ENCODE measurements at places on chromosomes 13 and 19.

GRCh38 chr19:39507715-39508364 is 7.1 kb upstream of the SELENOV start:
- DNase-seq: no peak

DNA sequence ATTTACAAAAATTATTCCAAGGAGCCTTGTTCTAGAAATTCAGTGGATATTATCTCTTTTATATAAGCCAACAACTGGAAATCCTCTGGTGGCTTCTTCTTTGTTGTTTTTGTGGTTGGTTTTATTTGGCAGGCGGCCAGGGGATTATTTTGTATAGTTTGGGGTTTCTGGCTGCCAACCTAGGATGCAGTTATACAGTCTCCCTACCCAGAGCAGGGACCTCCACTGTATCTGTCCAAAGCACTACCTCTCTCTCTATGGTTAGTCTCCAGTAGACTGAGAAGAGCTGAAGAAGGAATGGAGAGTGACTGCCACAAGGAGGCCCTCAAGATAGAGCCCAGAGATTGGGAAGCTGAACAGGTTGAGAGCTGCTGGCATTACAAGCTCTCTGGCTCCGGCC is 80.2 kb downstream of the ZAR1L start:
- DNase-seq: no peak

DNA sequence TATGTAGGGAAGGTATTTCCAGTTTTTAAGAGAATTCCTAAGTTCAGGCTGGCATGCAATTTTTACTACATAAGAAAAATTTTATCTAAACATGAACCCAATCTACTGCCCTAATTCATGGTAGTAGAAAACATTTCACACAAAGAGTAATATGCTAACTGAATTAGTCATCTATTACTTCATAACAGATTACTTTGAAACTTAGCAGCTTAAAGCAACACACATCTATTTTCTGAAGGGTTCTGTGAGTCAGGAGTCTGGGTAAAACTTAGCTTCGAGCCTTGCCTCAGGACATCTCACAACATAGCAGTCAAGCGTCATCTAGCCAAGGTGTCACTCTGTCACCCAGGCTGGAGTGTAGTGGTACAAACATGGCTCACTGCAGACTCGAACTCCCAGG is 537.5 kb downstream of the DCT start:
- no peak for DNase-seq

- no peak for DNase-seq
Observed at GRCh38 chr13:101626925-101627555, 174.6 kb downstream of the ITGBL1 start.

DNA sequence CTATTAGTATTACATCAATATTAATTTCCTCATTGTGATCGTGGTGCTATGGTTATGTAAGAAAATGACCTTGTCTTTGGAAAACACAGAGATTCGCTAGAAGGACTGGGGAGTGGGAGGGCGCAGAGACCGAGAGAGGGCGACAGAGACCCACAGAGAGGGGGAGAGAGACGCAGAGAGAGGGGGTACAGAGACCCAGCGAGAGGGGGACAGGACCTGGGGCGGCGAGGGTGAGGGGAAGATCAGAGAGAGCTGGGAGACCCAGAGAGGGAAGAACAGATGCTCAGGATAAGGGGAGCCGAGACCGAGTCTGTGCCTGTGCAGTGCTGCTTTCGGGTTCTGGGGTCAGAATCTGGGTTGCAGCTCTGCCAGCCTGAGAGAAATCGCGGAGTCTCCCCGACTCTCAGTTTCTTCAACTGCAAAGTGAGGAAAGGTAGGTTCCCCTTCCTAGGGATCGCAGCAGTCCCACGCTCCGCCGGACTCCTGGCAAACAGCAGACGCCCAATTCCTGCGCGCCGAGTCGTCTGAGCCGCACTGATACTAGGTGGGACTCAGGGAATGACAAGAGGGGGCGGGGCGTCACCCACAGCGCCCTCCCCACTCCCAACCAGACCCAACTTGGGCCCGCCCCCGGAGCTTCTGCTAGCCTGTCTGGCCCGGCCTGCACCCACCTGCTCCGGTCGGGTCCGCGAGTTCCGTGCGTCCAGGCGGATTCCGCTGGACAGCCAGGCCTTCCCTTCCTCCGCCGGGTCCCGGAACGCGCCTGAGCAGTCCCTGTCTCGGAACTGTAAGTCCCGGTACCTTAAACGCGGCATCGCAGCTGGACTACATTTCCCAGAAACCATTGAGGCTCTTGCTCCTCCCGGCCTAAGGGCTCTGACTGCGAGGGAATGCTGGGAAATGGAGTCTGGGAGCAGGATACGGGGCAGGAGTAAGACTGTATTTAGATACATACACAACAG is 15.3 kb downstream of the IZUMO2 start:
- DNase-seq: peak; percentile 84

DNA sequence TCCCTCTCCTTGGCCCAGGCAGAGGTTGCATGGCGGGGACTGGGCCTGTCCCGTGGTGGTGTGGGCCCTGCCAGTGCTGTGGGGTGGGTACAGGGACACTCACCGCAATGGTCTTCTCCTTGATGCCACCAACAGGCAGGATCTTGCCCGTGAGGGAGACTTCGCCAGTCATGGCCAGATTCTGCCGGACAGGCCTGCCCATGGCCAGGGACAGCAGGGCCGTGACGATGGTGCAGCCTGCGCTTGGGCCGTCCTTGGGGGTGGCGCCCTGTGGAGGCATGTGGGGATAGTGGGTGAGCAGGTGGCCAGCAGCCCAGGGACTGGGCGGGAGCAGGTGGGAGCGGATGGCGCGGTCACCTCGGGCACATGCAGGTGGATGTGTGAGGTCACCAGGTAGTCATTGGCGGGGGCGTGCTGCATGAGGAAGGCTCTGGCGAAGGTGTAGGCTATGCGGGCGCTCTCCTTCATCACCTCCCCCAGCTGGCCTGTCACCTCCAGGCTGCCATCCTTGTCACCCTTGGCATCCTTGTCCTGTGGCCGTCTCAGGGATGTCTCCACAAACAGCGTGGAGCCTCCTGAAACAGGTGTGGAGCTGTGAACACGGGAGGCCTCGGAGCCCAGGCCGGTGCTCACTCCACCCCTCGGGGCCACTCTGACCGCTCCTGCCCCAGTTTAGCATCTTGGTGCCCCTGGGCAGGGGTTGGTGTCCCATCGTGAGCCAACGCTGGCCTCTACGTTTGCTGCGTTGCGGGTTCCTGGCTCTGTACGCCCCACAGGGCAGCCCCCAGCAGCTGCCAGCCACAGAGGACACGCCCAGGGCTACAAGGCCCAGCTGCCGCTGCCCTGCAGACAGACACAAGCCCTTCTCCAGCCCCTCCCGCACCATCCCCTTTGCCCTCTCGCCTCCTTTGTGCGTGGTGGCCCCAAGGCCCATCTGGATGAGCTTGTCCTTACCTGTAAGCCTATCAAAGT is 3.4 kb downstream of the RPL36 start:
- DNase-seq: no peak

DNA sequence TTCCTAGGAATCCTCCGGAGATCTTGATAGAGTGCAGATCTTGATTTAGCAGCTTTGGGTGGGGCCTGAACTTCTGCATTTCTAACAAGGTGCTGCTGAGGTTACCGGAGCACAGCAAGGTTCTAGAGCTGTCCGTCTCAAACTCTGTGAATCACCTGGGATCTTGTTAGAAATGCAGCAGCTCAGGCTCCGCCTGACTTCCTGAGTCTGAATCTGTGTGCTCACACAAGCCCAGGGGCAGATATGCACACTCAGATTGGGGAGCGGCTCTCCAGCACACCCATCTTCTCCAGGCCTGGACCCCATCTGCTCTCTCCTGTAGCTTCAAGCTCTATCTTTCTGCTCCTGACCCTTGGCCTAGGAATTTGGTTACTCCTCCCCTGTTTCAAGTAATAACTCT is 3.5 kb upstream of the TEX26 start:
- no peak for DNase-seq

- no peak for DNase-seq
Observed at GRCh38 chr13:95957331-95957730, 95.9 kb downstream of the UGGT2 start.

DNA sequence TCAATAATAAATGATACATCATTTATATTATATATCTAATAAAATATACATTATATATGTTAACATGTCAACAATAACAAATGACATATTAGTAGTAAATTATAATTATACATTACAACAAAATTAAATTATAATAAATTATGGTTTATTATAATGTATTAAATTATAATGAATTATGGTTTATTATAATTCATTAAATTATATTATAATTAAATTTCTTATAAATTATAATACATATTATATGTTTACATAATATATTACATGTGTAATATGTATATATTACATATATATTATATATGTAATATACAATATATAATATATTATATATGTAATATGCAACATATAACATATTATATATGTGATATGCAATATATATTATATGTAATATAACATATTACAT is 20.5 kb downstream of the C3 start:
- DNase-seq: no peak

DNA sequence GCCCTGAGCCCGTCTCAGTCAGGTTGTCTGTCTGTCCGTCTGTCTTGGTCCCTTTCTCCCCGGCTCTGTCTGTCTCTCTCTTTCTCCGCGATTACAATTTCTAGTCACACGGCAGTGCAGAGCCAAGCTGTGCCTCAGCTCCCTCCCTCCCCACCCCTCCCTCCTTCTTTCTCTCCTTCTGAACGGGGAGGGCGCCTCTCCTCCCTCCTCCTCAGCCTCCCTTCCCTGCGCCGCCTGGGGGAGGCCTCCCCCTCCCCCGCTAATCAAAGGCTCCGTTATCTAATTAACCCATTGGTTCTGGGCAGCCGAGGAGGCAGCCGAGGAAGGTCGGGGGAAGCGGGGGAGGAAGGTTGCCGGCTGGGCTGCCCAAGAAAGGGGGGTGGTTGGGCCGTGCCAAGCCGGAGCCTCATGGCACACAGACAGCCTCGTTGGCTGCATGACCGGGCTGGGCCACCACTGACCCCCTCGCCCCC is 16.5 kb downstream of the LRRC4B start:
- peak; percentile 40 for DNase-seq
